NCI-H2081 (cell line): ENCODE measurements at places on chromosomes 12 and 14.

GRCh38 chr12:51533799-51534198 is 57.2 kb upstream of the SCN8A start:
- DNase-seq: no peak

DNA sequence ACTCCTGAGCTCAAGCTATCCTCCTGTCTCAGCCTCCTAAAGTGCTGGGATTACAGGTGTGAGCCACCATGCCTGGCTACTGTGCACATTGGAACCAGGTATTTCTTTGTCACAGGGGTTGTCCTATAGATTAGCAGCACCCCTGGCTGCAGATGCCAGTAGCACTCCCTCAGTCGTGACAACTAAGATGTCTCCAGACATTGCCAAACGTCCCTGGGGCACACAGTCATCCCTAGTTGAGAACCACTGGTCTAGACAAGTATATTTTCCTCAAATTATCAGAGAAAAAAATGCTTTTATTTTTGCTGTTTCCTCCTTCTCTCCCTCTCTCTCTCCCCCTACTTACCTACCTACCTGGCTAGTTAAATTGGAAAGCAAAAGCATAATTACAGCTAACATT is 17.9 kb upstream of the P2RX7 start:
- no peak for DNase-seq

GRCh38 chr14:63275611-63276010 is 43.1 kb downstream of the GPHB5 start:
- peak; percentile 75 for DNase-seq

GRCh38 chr12:50365709-50366406 is 30.6 kb downstream of the FAM186A start:
- no peak for DNase-seq

DNA sequence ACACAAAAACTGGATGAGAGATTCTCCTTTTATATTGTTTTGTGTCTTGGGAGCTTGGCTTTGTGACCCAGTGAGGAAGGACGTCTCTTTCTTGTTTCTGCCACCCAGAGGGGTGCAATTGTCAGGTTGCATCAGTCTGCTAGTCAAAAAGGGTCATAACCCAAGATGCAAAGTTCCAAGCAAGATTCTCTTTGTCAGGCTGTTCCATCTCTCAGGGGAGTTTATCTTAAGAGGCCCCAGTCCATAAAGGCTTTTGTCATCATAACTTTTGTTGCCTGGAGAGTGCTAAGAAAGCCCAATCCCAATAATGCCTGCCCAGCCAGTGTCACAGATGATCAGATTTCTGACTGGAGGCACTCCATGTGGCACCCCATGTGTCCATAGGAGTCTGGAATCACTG is 444.9 kb downstream of the TRHDE start:
- no peak for DNase-seq

DNA sequence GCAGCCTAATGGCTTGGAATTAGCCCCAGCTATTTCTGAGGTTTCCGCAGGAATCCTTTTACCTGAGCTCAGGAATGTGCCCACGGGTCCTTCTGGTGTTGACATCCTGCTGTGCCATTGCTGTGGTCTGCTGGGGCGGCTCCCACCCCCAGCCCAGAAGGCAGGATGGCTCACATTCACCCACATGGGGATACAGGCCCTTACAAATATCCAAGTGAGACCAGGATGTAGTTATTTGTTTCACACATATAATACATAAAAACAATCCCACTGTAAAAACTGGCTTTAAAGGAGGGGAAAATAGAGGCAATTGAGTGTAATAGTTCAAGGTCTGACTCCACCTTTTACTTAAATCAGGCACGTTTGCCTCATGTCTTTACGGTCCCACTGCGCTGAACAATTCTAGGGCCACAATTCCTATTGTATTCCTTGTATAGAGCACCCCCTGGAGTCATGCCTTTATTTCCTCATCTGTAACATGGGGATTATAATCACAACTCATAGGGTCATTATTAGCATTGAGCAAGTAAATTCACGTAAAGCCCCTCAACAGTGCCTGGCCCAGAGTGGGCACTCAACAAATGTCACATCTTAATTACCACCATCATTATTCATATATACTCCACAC is 57.2 kb upstream of the FICD start:
- DNase-seq: no peak

- no peak for DNase-seq
These were observed 170.1 kb upstream of the PWP1 start for GRCh38 chr12:107515446-107515958.

DNA sequence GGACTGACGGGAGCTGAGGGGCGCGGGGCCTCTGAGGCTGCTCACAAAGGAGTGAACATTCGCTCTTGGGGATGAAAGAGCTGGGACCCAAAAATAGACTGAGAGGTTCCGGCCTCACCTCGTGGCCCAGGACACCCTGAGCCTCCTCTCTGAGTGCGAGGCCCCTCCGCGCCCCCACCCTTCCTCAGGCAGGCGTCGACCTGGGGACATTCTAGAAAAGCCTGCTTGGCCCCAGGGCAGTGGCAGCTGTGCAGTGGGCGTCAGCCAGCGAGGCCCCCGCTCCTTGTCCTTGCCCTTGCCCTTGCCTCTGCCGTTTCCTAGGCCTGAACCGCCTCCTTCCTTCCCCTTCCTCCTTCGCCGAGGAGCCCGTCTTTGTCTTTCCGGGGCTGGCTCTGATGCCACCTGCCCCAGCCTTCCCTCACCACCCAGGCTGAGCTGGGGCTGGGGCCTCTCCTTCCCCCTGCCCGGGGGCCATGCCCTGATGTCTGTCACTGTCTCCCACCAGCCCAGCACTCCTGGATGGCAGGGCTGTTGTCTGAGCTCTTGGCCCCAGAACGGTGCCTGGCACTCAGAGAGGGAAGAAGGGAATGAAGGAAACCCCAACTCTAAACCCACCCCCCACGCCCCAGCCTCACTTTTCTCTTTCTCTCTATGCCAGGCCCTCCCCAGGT is 208.2 kb upstream of the RTL1 start:
- DNase-seq: no peak

- no peak for DNase-seq
These were observed 63.3 kb downstream of the SYNE3 start for GRCh38 chr14:95452893-95453712.

DNA sequence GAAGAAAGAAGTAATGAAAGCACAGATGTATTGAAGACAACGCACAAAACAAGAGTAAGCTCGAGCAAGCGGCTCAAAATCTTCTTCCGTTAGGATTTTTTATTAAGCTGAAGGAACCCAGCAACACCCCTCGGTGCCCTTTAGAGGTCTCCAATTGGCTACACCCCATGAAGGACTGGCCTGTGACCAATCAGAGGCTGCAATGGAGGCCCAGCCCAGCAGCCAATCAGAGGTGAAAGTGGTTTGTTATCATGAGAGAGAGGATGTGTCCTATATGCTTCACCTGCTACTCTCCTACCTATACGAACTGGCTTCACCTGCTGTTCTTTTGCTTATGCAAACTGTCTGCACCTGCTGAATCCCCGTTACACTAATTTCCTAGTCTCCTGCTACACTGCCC is 358.8 kb downstream of the C12orf50 start:
- DNase-seq: peak; percentile 27

GRCh38 chr12:49651855-49652254 is 28.5 kb downstream of the PRPF40B start:
- no peak for DNase-seq

DNA sequence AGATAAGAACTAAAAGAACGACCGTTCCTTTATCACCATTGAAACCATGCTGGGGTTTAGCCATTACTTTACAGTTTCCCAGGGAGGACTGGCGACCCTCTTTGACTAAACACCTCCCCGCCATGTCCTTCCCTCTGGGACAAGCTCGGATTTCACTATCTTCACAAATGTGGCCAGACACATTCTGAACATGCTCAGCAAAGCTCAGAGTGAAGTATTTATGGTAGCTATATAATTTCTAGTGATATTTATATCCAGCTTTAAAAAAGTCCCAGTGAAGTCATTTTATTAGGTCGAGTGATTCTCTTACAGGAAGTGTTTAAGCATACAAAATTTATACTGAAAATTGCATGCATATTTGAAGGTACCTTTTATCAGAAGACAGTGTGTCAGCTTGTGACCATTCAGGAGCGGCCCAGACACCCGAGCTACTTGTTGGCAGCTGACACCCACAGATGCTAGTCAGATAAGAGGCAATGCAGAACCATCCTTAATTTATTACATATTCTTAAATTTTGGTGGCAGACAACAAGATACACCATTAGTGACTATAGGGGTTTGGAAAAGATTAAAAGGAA is 36.8 kb downstream of the NIN start:
- no peak for DNase-seq

DNA sequence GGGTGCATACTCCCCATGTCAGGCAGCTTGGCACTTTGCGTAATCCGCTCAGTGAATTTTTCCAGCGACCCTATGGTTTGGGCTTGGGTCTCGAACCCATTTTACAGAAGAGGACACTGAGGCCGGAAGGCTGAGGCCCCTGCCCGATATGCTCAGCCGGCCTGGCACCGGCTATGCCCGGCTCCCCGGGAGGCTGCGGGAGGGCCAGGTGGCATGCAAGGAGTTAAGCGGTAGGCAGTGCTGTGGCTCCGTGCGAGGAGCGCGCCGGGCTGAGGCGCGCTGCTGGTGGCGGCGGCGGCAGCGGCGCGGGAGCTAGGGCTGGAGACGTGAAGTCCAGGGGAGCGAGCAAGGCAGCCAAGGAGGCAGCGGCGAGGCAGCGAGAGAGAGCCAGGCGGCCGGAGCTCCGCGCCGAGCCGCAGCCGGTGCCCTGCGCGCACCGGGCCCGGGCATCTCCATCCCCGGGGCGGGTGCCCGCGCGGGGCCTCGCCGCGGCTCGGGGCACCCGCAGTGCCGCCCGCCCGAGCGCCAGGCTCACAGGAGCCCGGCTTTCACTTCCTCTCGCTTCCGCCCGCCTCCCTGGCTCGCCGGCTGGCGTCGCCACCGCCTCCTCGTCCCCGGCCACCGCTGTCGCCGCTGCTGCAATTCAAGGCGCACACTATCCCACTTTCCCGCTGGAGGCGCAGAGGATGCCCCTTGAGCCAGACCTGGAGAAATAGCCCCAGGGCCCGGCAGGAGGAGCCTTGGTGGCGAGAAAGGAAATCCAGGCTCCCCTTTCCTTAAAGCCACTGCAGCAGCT is at the start of gene WSCD2:
TSS of gene WSCD2 (plus strand) at position 272 of the 796 bp plus-strand sequence. CDS start 66,545 bp downstream, outside the sequence.
- peak; percentile 15 for DNase-seq

DNA sequence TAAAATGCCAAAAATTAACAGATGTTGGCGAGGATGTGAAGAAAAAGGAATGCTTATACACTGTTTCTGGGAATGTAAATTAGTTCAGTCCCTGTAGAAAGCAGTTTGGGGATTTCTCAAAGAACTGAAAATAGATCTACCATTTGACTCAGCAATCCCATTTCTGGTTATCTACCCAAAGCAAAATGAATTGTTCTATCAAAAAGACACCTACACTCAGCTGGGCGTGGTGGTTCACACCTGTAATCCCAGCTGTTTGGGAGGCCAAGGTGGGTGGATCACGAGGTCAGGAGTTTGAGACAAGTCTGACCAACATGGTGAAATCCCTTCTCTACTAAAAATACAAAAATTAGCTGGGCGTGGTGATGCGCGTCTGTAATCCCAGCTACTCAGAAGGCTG is 279.3 kb upstream of the PDE3A start:
- DNase-seq: no peak

GRCh38 chr12:94258593-94258992 is 110.2 kb downstream of the PLXNC1 start:
- no peak for DNase-seq

DNA sequence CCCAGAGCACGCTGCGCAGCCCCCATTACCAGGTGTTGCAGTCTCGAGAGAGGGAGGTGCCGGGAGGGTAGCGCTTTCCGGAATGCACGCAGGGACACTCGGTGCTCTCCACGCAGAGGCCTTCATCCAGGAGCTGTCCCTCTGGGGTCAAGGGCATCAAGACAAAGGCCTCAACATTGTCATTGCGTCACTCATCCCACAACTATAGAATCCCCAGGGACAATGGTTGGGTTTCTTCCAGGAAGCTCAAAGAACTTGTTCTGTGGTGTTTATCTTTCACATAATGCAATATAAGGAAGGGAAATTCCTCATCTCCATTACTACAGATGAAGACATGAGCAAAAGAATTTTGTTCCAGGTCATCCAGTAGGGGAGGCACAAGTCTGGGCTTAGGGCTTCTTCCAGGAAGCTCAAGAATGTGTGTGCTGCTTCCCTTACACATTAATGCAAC is 52.1 kb downstream of the VWF start:
- no peak for DNase-seq

- DNase-seq: no peak
These were observed 470.4 kb downstream of the GALC start for GRCh38 chr14:87522575-87522974.

GRCh38 chr12:40158592-40159111 is 52.8 kb upstream of the SLC2A13 start:
- DNase-seq: no peak

DNA sequence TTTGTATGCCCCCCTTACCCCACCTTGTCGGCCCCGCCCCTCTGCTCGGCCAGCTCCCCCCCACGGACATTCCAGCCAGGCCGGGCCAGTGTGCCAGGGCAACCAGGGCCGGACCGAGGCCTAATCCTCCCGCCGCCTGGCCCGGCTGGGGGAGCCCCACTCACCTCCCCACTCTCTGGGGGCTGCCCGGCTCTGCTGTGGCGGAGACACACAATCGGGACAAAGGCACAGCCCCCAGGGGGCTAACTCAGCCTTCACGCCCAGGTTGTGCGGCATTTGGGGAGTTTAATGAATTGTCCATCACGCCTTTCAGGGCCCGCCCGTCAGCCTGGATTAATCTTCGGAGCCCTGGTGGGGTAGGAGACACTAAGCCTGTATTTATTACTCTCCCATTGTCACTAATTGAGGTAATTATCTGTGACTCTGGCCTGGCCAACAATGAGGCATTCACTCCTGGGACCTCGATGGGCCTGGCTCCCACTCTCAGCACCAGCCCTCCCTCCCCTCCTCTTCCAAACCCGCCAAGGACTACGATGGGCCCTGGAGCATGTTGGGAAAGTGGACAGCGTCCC is 8.7 kb downstream of the WNT1 start:
- DNase-seq: peak; percentile 52

- no peak for DNase-seq
These were observed 11.7 kb upstream of the RPS6KL1 start for GRCh38 chr14:74934476-74935359.

- no peak for DNase-seq
These were observed 21.1 kb downstream of the NUBPL start for GRCh38 chr14:31582286-31582691.

DNA sequence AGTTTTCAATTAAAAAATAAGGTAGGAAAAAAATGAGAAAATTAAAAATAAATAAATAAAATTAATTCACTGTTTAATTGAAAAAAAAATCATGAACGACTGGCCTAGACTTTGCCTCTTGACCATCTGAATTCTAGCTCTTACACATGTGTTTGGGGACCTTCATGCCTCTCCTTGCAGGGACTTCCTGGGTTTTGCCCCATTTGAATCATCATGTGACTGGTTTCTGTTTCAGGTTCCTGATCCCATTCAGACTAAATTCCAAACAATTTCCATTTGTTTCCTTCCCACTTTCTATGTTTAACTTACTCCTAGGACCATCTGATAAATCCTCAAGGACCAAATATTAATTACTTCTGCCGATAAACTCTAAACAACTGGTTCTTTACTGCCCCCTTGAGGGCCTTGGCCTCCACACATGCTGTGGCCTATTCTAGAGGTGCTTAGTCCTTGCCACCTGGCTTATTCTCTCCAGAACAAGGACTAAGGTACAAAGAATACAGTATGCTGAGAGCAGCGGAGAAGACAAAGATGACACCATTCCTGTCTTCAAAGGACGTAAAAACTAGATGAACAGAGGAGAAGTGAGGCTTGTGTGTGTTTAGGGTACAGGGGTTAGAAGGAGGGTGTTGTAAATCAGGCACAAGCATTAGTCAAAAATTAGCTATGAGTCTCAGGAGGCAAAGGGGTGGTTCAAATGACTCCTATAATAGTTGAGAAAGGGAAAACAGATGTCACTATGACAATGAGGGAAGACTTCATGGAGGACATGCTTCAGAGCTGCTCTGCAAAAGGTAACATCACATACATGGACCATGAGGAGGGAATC is 125.8 kb upstream of the AVPR1A start:
- peak; percentile 76 for DNase-seq
